ENCODE measurements at places on chromosomes 1 and 21.
A peak's percentile ranks its signal among the peaks of the same experiment; 100 is the strongest.

- no peak for DNase-seq
These were observed 2.2 kb downstream of the MMEL1 start for GRCh38 chr1:2630498-2631135.

DNA sequence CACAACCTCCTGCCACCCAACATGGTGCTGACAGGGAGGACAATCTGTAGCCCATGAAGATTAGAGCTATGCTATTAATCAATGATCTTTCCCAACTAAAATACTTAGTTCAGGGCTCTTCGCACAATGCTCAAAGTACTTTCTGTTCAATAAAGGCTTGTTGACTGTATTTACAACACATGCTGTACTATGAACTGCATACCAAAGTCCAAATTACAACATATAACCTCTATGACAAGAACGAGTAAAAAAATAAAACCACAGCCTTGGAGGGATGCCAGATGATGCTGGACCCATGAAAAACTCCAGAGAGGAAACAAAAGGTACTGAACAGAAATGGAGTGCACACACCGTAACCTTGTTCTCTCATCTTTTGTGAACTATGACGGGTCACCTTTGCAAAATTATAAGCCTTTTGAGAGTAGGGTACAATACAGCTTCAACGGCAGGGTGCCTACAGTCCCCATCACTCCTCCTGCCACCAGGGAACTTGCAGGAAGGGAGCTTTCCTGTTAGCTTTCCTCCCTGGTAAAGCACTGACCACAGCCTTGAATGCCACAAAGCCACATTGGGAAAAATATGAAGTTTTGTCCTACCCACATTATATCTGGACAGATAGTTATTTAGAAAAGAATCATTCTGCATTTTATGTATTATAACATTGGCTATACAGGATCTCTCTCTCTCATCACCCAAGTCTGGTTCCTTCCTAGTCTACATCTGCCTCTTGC is 175.6 kb downstream of the NRIP1 start:
- DNase-seq, result peak; percentile 49

DNA sequence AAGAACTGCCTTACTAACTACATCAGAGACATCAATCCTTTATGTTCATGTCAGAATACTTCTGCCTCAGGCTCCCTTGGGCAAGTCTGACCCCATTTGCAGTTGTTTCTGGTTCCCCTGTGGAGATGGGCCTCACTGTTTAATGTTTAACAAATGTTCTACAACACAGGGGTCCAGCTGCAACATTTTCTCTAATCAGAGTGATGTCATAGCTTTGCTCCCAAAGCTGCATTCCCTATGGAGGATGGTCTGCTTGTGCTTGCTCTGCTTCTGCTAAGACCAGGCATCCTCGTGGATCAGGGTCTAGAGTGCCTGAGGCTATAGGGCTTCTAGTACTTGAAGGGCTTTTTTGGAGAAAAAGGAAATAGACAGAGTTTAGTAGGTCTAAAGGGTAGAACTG is 1071.2 kb downstream of the TTLL7 start:
- no peak for DNase-seq

DNA sequence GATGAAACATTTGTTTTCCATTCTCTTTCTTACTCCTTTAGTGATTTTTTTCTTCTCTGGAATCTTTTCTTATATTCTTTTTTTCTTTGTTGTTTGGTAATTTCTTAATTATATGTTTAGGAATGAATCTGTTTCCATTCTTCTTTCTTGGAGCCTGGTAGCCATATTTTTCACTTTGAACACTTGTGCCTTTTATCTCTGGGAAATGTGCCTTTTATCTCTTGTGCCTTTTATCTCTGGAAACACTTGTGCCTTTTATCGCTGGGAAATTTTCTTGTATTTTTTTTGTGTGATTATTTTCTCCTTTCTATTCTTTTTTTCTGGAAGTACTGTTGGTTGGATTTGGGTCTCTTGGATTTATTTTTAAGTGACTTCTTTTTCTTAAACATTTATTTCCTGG is 118.2 kb downstream of the LEPR start:
- DNase-seq, result no peak

DNA sequence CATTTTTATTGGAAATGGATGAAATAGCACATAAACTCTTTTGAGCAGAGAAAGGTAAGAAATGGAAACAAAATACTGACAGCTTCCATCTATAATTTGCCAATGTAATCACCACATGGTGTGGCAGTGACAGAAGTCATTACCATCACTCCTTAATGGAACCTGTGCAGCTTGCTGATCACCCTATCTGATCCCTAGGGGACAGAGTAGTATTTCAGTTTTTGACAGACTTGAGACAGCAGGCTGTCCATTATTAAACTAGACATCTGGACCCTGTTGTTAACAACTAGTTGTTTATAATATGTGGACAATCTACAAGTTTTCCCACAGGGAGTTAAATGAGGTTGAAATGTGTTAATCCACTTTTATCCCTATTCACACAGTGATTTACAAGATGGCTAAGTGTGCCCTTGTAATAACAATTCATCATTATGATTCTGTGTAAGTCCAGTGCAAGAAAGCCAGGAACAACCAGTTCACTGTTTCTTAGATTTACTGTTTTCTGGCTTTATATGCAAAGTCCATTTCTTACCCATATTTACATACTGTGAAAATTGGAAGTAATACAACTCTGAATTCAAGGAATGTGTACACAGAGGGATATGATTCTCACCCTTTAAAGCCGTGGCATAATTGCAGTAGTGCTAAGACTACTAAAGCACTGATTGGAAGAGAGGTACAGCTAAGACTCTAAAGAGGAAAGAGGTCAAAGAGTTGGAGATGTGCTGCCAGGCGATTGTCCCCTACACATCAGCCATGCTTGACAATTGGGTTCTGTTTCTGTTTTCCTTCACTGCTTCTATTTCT is 9.1 kb downstream of the KCNT2 start:
- no peak for DNase-seq

GRCh38 chr1:64572222-64572900 is 102.4 kb downstream of the CACHD1 start:
- peak; percentile 59 for DNase-seq

DNA sequence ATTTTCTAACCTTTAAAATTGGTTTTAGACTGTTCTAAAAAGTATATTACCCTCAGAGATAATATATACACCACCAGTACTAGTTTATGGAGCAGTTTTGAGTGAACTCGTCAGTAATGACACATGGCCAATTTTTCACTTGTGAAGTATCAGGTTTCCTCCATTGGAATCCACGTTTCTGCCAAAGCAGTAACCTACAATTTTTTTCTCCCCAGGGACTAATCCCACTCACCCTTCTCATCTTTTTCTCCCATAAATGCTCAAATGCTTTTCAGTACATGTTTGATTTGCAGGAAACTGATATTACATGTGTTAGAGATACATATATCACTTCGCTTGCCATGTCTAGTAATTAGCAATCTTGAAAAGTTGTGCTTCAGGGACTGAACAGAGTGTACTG is 94.1 kb downstream of the COL24A1 start:
- no peak for DNase-seq

GRCh38 chr1:89904219-89904980 is 83.6 kb downstream of the LRRC8D start:
- no peak for DNase-seq

Data from epithelial cell of esophagus (primary cell).